ENCODE measurements at places on chromosomes 5 and 9.

- ATAC-seq: no peak
Measured at GRCh38 chr5:135696317-135696716, 117.5 kb upstream of the CXCL14 start.

- ATAC-seq: peak; percentile 92
Measured at GRCh38 chr9:132268725-132269352, 85.9 kb downstream of the SETX start.

GRCh38 chr9:33192493-33193255 lies 25.5 kb upstream of the B4GALT1 start:
- ATAC-seq: peak; percentile 69

DNA sequence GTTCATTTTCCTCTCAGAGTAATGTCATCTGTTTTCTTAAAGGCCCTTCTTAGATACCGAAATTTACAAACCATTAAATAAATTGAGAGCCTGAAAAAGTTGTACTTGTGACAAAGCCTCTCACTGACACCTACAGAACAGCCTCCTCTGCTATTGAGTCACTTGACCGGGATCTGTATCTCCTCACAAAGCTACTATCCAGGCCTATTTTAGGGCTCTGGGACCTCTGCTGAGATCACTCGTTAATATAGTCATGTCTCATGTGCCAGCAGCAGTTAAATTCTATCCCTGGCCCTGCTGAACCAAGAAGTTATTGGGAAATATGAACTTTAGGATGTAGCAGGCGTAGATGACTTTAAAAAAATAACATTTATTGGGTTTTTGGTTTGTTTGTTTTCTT lies 31.1 kb downstream of the FBXO38 start:
- no peak for ATAC-seq

GRCh38 chr9:18159254-18159653 lies 314.7 kb upstream of the ADAMTSL1 start:
- no peak for ATAC-seq

- no peak for ATAC-seq
Measured at GRCh38 chr5:156498226-156498980, 171.4 kb downstream of the SGCD start.

- no peak for ATAC-seq
Measured at GRCh38 chr9:84512493-84512892, 157.0 kb upstream of the NTRK2 start.

DNA sequence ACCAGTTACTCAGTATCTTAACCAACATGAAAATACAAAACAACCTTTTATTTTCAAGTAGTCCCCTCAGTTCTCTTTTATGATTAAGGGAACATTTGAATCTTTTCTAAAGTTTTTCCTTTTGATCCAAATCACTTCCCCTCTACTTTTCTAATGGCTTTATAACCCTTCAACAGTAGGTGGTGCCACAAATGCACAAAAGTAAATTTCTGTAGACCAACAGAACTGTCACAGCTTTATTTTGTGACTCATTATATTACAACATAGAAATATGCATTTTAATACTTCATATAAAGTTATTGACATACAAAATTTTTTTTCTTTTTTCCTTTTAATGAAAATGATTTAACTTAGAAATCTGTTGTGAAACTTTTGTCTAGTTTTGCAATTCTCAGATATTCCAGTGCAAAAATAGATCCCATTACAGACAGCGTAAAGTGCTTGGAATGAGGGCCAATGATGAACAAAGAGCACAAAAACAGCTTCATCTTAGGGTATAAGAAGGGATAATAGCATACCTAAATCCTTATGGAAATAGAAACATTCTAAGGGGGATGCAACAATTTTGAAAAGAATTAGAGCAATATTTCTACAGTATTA lies 17.0 kb downstream of the NIPSNAP3B start:
- ATAC-seq: peak; percentile 79

- peak; percentile 26 for ATAC-seq
Measured at GRCh38 chr9:15642369-15642962, 89.6 kb downstream of the CCDC171 start.

DNA sequence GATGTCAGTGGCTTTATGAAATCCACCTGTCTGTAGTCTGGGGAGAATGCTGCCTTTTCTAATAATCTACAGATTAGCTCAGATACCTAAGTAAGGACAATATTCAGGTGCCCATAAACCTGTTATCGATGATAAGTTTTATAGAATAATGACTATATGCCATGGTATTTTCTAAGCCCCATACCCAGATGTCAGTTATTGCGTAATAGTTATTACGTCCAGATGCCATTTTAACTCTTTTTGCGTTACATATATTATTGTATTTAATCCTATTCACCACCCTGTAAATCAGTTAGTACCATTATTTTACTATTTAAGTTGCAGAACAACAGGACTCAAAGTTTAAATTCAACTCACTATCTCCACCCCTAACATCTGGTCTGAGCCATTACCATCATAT lies 1343.9 kb upstream of the ACO1 start:
- no peak for ATAC-seq

DNA sequence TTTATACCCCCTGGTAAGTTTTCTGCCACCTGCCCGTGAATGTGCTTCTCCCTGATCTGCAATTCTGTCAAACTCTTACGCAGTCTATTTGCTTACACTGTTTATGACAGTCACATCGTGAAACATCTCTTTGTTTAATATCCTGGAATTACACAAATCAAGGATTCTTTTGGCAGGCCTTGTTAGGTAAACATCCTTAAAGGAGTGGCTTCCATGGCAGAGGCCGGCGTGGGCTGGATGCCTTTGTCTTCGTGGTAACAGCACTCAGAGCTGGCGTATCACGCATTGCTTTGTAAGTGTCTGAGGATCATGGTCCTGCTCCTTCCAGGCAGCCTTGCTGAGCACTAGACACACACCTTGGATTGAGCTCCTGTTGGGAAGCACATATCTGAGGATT lies 145.7 kb downstream of the IRX1 start:
- no peak for ATAC-seq

DNA sequence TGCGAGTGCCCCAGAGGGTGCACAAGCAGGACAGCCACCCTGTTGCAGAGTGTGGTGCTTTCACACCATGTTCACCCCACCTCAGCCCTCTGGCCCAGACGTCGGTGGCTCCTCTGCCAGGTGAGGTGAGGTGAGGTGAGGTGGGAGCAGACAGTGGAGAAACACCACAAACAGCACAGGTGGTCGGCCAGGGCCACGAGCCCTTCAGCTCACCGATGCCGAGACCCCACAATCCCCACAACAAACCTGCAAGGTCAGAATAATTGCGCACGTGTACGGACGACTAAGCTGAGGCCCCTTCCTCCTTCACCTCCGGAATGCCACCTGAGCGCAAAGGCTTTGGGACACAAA lies 10.5 kb downstream of the BRD3 start:
- no peak for ATAC-seq

- no peak for ATAC-seq
Measured at GRCh38 chr5:2660315-2660714, 91.2 kb downstream of the IRX2 start.

- no peak for ATAC-seq
Measured at GRCh38 chr5:171429543-171429910, 10.1 kb downstream of the FGF18 start.

- ATAC-seq: no peak
Measured at GRCh38 chr9:121348221-121348620, 21.8 kb downstream of the STOM start.

- peak; percentile 57 for ATAC-seq
Measured at GRCh38 chr5:100827481-100827889, 75.6 kb downstream of the ST8SIA4 start.

GRCh38 chr5:36059571-36060419 lies 6.9 kb downstream of the UGT3A2 start:
- ATAC-seq: no peak

DNA sequence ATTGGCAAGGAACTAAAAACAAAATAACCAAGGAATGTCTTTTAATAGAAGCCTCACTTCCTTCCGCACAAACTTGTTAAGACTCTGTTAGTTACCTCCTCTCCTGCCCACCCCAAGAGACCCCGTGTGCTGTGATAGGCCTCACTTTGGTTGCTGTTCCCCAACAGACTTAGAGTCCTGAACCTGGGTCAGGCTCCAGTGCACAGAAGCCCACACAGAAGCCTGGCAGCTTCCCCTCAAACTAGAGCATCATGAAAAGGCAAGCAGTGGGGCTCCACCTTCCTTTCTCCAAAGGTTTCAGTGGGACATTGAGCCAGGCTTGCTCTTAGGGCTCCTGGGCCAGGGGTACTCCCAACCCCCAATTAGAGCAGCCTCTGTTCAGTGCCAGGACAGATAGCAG lies 230.5 kb downstream of the ESM1 start:
- ATAC-seq: no peak

DNA sequence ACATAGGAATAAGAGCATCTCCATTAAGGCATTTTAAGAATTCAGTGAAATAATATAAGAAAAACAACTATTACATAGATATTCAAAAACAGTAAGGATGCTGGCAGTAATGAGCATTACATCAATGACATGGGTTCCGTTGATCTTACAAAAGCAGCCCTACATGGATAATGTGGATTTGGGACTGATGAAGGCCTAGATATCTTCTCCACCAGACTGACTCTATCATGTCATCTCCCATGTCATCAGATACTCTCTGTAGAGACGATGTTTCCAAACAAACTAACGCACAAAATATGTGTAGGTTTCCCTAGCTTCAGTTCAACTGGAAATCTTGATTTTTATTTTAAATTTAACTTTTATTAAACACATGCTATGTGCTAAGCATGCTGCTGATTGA lies 3.6 kb downstream of the LURAP1L start:
- no peak for ATAC-seq

DNA sequence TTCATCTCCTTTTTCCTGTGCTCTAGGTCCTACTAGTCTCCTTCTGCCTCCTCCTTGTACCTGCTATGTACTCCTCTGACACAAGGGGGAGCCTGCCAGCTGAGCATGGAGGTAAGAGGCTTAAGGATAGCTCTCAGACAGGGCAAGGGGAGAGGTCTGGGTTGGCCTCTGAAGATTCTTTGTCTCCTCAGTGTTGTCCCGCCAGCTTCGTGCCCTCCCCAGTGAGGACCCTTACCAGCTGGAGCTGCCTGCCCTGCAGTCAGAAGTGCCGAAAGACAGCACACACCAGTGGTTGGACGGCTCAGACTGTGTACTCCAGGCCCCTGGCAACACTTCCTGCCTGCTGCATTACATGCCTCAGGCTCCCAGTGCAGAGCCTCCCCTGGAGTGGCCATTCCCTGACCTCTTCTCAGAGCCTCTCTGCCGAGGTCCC lies 3.8 kb downstream of the CREB3 start:
- ATAC-seq: peak; percentile 40

DNA sequence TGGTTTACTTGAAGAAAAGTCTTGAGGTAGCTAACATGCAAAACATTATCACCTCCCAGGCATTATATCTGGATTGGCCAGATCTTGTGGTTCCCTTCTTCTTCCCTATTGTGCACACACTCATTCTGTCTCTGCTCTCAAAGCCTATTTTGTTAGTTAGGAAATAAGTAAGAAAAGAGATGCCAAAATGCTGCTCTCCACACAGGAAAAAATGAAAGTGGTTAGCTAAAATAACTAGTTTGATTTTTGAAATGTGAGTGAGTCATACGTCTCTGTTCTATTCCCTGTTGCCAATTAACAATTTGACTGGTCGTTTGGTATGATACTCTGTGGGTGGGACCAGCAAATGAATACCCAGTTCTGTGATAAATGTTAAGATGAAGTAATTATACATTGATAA lies 28.1 kb downstream of the LMNB1 start:
- ATAC-seq: peak; percentile 55

GRCh38 chr9:91558879-91559278 lies 135.2 kb upstream of the NFIL3 start:
- ATAC-seq: no peak

GRCh38 chr5:13957032-13957645 lies 12.7 kb upstream of the DNAH5 start:
- peak; percentile 100 for ATAC-seq

All from SK-N-SH treated with all-trans-retinoic acid at 6 μM for 48 hours (cell line).